ENCODE measurements at places on chromosomes 12 and 14.

- no peak for DNase-seq
Observed at GRCh38 chr12:109451400-109451799, 25.7 kb downstream of the KCTD10 start.

GRCh38 chr12:72035625-72036024, 97.0 kb downstream of the TPH2 start:
- no peak for DNase-seq

GRCh38 chr12:70964867-70965510, 44.5 kb upstream of the PTPRR start:
- no peak for DNase-seq

DNA sequence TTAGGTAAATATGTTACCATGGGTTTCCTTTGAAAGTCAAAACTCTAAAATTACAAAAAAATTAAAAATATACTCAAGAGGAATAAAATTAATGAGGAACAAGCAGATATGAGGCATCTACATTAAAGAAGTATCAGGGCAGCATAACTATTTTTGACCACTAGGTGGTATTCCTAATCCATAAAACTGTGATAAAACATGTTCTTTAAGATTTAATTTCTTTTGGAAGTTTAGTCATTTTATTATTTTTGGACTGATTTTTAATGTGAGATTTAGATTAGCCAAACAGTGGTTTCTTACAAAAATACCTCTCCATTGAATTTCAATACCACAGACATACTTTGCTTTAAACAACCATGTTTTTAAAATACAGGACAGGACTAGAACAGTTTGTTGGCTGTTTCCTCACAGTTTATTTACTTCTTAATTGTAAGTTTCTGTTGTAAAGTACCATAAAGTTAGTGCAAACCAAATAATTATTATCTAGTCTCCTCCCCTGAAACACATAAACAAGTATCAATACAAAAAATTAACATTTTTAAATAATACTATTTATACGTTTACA, 49.8 kb downstream of the NTS start:
- DNase-seq, result no peak

GRCh38 chr12:95096852-95097251, 23.4 kb upstream of the NR2C1 start:
- DNase-seq, result no peak

- peak; percentile 65 for DNase-seq
Observed at GRCh38 chr14:21093769-21094681, 4.4 kb downstream of the ZNF219 start.

GRCh38 chr14:68701001-68701741, 91.7 kb downstream of the ZFP36L1 start:
- no peak for DNase-seq

GRCh38 chr14:88791629-88792472, 902 bp downstream of the EML5 start:
- peak; percentile 16 for DNase-seq

DNA sequence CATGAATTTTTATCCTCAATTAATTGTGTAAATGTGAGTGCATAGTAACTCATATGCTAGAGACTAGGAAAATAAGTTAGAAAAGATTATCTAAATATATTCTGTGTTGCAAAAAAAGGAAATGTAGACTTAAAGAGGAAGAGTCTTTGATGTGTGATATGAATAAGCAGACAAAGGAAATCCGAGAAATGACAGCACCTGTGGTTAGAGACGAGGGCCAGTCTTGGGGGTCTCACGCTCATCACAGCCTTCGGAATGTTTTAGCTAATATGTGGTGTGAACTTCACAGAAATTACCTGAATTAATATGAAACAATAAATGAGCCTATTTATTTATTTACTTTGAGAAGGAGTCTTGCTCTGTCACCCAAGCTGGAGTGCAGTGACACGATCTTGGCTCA, 11.6 kb downstream of the ATP6V0A2 start:
- no peak for DNase-seq

- no peak for DNase-seq
Observed at GRCh38 chr12:102993537-102993936, 36.1 kb downstream of the ASCL1 start.

DNA sequence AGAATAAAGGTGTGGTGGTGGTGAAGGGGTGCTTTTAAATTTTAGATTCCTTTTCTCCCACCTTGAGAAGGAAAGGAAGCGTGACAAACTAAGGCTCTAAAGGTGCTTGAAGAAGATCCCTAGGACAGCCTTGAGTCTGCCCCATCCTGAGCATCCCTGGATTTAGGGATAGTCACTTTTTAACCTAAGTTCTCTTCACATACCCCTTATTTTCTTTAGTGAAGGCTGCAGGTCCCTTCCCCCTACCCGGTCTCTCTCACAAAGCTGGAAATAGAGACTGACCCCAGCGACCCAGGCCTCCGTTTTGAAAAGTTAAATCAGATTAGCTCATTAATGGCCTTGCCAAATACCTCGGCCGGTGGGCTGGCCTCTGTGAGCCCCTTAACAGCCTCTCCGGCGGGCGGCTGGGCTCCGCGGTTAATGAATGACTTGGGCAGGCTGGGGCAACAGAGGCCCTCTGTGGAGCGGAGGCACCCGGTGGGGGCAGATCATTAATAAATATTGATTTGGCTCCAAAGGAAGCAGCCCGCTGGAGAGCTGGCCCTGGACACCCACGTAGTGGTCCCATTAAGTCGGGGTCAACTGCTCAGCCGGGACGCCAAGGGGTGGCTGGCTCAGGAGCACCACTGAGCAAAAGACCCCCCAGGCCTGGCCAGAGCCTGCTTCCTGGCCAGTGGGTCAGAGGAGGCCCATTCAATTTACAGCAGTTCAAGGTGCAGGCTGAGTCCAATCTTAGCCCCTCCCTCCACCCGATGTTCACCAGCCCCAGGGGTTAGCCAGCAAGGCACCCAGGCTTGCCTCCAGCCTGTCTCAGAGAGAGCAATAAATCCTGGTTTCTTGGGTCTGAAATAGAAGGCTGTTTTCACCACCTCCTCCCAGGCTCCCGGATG, 31.8 kb downstream of the PAH start:
- DNase-seq, result no peak
